ENCODE measurements at places on chromosomes 3 and 15.

GRCh38 chr3:42057561-42058211 lies 33.5 kb upstream of the TRAK1 start:
- no peak for DNase-seq

DNA sequence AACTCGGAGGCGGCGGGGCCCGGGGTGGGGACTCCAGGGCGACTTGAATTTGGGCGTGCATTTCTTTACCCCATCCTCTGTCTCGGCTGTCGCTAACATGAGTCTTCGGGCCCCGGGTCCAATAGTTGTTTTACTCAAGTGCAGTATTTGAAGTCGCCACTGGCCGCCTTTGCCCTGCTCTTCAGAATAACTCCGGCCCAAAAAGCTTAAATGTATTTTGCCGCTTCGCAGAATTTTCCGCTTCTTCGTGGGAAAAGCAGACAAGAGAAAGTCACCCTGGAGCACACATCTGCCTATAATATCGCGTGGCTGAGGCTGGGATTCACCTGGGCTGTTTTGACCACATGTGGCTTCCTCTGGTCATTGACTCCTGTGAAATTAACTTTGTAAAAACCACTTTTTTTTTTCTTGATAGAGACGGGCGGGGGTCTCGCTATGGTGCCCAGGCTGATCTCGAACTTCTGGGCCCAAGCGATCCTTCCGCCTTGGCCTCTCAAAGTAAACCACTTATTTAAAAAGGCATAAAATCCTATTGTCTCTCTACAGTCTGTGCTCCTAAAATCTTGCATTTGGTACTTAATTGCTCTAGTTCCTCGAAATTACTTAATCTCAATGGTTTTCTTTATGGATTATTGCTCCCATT lies 676 bp downstream of the CNOT10 start:
- DNase-seq, result peak; percentile 16

DNA sequence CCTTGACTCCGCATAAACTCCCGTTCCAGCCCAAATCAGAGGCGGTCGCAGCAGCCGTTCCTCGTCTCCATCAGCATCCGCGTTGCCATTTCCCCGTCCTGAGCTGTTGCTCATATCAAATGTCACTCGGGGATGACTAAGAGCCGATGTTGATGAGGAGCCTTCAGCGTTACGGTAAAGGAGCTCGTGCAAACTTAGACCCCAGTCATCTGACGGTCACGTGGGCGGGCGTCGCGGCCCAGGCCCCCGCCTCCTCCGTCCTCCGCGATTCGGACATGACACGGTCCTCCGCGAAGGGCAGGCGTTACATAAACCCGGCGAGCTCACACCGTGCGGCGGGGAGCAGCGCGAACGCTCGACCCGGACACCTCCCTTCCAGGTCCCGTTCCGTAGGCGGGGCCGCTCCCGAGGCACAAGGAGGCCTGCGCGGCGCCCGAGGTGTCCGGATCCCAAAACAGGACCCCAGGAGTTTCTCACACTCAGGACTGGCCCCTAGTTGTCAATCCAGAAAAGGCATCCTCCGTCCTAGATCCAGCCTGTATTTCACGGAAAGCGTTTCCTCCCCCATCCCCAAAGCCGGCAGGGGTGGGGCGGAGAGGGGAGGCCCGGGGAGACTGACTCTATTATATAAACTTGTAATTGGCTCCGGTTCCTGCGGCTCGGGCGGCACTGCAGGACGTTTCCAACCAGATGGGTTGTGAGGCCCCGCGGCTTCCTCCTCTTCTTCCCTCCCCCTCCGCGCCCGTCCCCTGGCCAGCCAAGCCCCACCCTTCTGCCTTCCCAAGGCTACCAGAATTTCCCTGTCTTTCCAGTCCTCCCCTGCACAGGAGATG lies 100.0 kb upstream of the IGF1R start:
- DNase-seq, result peak; percentile 71

- DNase-seq, result peak; percentile 95
These were observed 642.3 kb downstream of the RBMS3 start for GRCh38 chr3:29922992-29923746.

DNA sequence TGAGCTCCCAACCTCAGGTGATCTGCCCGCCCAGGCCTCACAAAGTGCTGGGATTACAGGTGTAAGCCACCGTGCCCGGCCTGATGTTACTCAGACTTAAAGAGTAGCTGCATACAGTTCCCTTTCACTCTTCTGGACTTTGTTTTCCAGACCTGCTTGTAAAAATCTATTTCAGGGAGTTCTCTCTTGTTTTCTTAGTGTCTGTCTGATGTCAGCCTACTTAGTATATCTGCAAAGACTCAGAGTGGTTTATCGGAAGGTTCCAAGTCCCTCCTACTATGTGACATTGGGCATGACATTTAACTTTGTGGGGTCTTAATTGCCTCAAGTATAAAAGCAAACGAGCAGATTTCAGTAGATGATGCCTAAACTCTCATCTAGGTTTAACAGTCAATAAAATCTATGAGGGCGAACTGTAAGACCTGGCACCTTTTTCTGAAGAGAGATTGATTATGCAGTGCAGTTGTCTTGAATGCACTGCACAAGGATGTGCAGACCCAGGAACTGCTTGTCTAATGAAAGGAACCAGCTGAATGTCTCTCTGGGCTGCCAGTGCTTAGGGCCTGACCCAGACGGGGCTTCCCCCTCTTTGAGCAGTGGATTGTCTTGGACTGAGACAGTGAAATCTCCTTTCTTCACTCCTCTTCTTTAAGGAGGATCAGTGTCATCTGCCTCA lies 301.4 kb downstream of the PTPRG start:
- no peak for DNase-seq

All from HCEC 1CT (cell line).